ENCODE measurements at places on chromosomes 6 and 20.

DNA sequence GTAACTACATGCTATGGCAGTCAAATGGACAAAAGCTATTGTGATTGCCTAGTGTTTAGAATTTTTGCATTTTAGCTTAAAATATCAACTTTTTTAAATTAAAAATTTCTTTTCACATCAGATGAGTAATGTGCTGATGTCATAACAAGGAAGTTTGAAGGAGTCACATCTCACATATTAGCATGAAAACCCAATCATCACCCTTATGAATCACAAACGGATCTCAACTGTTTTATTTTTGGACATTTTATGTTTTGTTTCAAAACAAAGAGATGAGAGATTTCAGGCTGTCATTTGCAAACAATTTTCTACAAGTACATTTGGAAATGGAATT is 53.6 kb upstream of the TRERF1 start:
- no peak for DNase-seq

GRCh38 chr20:38112261-38112929 is 52.7 kb downstream of the TGM2 start:
- DNase-seq = no peak

GRCh38 chr6:149340200-149340599 is 22.7 kb downstream of the TAB2 start:
- DNase-seq = no peak

GRCh38 chr20:6157345-6157744 is 34.5 kb upstream of the FERMT1 start:
- no peak for DNase-seq

DNA sequence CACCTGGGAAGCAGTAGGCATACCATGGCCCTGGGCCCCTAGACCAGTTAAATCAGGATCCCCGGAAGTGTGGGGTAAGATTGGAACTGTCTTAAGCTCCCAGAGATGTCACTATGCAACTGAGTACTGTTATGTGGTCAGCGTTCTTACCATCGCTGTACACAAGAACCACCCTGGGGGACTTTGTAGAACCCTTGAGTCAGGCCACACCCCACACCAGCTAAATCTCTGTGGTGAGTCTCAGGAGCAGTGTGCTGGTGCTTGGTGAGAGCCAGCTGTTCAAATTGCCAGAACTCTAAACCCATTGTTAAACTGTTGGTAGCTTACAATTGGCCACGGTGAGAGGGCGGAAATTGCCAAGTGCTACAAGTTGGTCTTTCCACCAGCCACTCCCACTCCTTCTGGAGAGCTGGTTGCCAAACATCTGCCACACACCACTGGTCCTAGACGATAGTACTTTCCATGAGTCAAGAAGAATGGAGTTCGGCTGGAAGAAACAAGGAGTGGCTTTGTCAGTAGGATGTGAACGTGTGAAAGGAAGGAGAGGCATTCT is 80.5 kb upstream of the SYNDIG1 start:
- DNase-seq = no peak

All from hindlimb muscle (tissue), 1 donor.